MCF 10A (cell line): ENCODE measurements at places on chromosomes 4 and X. TPM values are rescaled to one million over a fixed set of nuclear protein-coding genes. Genes with fewer than 3 reads are reported as not detected.

Gene STS
- 2.4 and 2.8 TPM in 2 replicates for total RNA-seq

Gene UGT2B15
- not detected in 2 replicates for total RNA-seq

Gene AFF2
- 0.19 and 0.42 TPM in 2 replicates for total RNA-seq

Gene PDE5A
- total RNA-seq: 0.71 and 0.89 TPM in 2 replicates

DNA sequence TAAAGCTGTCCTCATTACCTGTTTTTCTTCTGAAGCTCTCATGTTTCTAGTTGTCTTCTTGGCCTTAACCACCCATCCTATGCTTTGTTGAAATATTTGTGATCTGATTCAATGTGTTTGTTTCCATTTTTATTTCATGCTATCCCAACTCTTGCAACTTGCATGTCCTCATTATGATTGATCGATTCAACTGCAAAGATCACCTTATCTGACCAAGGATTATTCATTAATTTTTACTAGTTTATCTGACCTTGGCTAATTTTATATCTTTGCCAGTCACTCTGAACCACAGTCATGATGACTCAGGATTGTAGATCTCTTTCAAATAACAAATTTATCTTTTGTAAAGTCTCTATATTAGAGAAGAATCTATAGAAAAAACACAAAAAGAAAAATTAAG, 70.7 kb downstream of the UGT2A2 start:
- H3K4me3 ChIP-seq: no peak overlapping the region
- H3K36me3 ChIP-seq: no peaks in the 10 kb centered on the region
- peaks cover 68% of the 10 kb centered on the region for H3K27me3 ChIP-seq
- no peak overlapping the region for H3K27ac ChIP-seq

- H3K4me1 ChIP-seq: no peaks in the 10 kb centered on the region
- H3K4me3 ChIP-seq: no peak overlapping the region
- no peak overlapping the region for H3K27ac ChIP-seq
- no peaks in the 10 kb centered on the region for H3K36me3 ChIP-seq
Measured at GRCh38 chr4:125836597-125837195, 521.9 kb downstream of the FAT4 start.

DNA sequence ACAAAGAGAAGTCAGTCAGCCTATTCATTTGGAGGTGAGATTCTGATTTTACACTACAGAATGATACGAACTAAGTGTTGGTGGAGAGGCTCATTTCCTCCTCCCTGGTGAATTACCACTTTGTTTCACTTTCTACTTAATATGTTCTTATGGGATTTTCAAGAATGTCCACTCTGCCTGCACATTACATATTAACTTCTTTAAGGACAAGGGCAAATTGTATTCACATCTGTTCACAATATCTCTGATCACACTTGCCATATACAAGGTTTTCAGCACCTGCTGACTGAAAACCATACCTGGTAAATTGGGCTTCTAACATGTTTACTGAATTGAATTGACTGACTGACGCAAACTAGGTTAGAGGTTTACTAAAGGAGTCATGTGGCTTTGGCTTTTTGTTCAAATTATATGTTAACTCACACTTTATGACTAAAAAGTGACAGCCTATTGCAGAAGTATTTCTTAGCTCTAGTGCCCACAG, 188.4 kb upstream of the MBNL3 start:
- no peak overlapping the region for H3K27ac ChIP-seq
- peaks cover 67% of the 10 kb centered on the region for H3K27me3 ChIP-seq
- H3K4me1 ChIP-seq: no peaks in the 10 kb centered on the region
- H3K36me3 ChIP-seq: no peaks in the 10 kb centered on the region
- H3K4me3 ChIP-seq: no peak overlapping the region

DNA sequence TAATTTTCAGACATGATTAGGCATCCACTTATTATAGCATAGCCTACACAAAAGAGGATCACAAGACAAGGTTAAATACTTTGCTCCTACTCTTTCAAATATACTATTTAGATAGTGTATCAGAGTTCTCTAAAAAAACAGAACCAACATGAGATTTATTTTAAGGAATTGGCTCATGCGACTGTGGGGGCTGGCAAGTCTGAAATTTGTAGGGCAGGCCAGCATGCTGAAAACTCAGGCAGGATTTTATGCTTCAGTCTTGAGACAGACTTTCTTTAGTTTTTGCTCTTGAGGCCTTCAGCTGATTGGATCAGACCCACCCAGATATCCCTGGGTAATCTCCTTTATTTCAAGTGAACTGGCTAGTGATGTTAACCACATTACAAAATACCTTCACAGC, 169.5 kb downstream of the MAML3 start:
- H3K36me3 ChIP-seq: no peaks in the 10 kb centered on the region
- H3K4me1 ChIP-seq: peaks cover 16% of the 10 kb centered on the region
- no peak overlapping the region for H3K27ac ChIP-seq
- no peak for DNase-seq
- no peaks in the 10 kb centered on the region for H3K27me3 ChIP-seq

GRCh38 chr4:124757126-124757525, 44.6 kb upstream of the ANKRD50 start:
- no peaks in the 10 kb centered on the region for H3K4me1 ChIP-seq
- DNase-seq: peak; percentile 14
- no peak overlapping the region for H3K27ac ChIP-seq
- H3K27me3 ChIP-seq: no peaks in the 10 kb centered on the region
- H3K4me3 ChIP-seq: no peak overlapping the region

DNA sequence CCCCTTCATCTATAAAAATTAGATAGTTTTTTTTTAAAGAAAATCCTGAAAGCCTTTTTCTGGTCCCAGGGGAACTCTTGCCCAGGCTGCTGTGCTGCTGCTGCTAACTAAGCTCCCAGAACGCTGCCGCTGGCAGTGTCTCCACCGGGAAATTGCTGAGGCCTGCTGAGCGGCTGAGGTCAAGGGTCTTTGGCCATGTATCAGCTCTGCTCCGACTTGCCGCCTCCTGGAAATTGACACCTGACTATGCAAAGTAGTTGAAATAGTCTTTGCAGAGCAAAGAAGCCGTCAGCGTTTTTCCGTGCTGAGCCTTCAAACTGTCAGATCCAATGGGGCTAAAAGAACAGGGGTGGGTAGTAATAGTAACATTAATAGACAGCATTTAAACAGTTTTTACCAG, 839 bp downstream of the QDPR start:
- H3K27ac ChIP-seq: peak overlapping the region; percentile 75
- H3K4me3 ChIP-seq: peak overlapping the region; percentile 88
- H3K27me3 ChIP-seq: no peaks in the 10 kb centered on the region
- H3K4me1 ChIP-seq: peaks cover 37% of the 10 kb centered on the region
- peaks cover 38% of the 10 kb centered on the region for H3K36me3 ChIP-seq
- peak; percentile 26 for DNase-seq

- no peak overlapping the region for H3K27ac ChIP-seq
- H3K27me3 ChIP-seq: peaks cover 96% of the 10 kb centered on the region
- peak; percentile 25 for DNase-seq
- no peaks in the 10 kb centered on the region for H3K4me1 ChIP-seq
- no peaks in the 10 kb centered on the region for H3K36me3 ChIP-seq
- H3K4me3 ChIP-seq: no peak overlapping the region
Measured at GRCh38 chrX:15151267-15152186, 118.4 kb downstream of the ASB9 start.

- no peaks in the 10 kb centered on the region for H3K4me1 ChIP-seq
- H3K27me3 ChIP-seq: no peaks in the 10 kb centered on the region
- H3K36me3 ChIP-seq: no peaks in the 10 kb centered on the region
- no peak overlapping the region for H3K27ac ChIP-seq
- no peak for DNase-seq
Measured at GRCh38 chr4:26039639-26040359, 125.8 kb downstream of the SMIM20 start.

- peak within 1 kb of the TSS; percentile 67 for H3K4me3 ChIP-seq
- no peaks in the 10 kb centered on the region for H3K27me3 ChIP-seq
- no peaks in the 10 kb centered on the region for H3K36me3 ChIP-seq
- DNase-seq: peak; percentile 21
Measured at GRCh38 chr4:140568507-140569306, at the start of gene UCP1. Gene UCP1, minus strand, starts transcription at chr4:140568961. Its CDS starts 232 bp downstream, at chr4:140568729.

DNA sequence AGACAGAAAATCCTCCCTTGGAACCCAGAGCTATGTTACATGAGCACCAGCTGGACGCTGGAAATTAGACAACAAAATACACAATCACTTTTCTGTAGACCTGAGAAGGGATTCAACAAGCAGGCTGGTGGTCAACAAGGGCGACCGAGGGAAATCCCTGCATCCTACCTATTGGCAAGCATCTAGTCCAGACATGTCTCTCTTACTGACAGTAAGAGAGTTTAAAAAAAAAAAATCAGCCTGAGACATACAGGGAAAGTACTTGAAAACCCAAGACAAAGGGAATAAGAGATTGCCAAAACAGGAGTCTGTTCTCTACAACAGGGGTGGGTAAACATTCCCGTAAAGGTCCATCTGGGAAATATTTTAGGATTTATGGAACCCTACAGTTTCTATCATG, 108.0 kb downstream of the KDR start:
- H3K36me3 ChIP-seq: no peaks in the 10 kb centered on the region
- no peak for DNase-seq
- no peak overlapping the region for H3K4me3 ChIP-seq
